ENCODE measurements at places on chromosomes 3 and 15. TPM values are rescaled to one million over a fixed set of nuclear protein-coding genes. Genes with fewer than 3 reads are reported as not detected.

The LRRC2 gene
- total RNA-seq: 0.08 TPM

DNA sequence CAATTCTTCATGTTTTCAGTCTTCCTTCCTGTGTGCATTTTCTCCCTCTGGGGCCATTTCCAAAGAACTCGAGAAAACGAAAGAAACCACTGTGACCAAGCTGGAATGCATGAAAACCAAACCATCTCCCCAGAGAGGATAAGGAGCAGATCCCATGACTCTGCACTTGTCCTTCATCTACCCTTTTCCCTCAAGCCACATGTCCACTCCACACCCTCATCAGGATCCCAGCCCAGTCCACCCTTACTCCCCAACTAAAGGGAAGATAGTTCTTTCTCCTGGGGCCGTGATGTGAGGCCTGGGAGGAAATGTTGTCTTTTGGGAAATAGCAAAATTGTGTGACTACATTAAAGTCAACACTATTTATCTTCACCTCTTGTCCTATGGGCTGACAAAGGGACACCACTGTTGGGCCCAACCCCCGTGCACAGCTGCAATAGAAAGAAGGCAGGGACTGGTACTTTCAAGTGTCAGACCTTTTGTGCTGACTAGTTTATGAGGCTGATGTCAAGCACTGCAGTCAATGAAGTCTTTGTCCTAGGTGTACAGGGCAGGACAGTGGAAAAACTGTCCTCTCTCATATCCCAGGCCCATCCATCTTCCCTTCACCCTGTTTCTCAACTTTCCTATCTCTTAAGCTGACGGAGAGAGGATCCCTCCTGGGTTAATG, 487.1 kb upstream of the NR2F2 start:
- DNase-seq: no peak

The ZNF35 gene
- 5.4 TPM for total RNA-seq

- DNase-seq: peak; percentile 73
Observed at GRCh38 chr15:59699810-59700431, 10.8 kb upstream of the BNIP2 start.

- peak; percentile 51 for DNase-seq
Observed at GRCh38 chr3:134197681-134198261, 52.9 kb downstream of the RYK start.

The APBA2 gene
- total RNA-seq: not detected

- DNase-seq: peak; percentile 53
Observed at GRCh38 chr15:51227940-51228732, 110.3 kb downstream of the CYP19A1 start.

The AGTR1 gene
- not detected for total RNA-seq

The UTS2B gene
- total RNA-seq: 1.1 TPM

DNA sequence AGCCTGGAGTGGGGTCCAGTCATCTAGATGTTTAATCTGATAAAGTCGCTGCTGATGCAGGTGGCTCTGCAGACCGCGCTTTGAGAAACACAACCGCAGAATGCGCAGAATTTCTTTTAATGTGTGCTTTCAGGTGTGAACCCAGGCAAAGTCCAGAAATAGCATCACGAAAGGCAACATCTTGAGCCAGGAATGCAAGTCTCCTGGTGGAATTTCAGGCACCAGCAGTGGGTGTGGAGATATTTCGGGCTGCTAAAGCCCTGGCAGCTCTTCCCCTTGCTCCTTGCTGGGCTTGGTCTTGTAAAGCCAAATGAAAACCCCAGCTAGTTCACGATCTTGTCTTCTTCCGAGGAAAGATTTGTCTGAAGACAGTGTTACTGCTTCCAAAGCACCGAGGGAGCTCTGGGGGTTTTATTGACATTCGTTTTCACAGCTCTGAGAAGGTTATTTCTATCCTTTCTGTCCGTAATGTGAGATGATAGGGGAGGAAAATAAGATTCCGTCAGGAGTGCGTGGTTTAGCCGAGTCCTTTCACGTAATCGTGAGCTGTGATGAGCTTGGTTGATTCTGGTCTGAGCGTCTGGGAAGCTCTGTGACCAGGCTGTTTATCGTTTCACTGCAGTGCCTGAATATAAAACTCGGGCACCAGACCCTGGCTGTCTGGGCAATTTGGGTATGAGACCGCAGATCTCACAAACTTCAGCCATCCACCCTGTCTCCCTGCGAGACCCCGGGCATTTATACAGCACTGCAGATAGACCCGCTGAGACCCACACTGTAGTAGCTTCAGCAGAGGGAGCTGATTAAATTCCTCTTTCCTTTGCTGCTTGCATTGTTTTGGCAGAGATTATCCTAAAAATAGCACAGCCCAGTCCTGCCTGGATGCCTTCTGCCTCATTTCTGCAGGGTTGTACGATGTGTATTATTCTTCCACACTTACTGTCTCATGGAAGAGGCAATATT, 67.0 kb upstream of the SLC25A26 start:
- DNase-seq: peak; percentile 27

GRCh38 chr3:69324362-69325025, 61.4 kb downstream of the FRMD4B start:
- DNase-seq: no peak

GRCh38 chr3:107612664-107613084, 89.9 kb downstream of the BBX start:
- DNase-seq: no peak

GRCh38 chr3:105513886-105514285, 147.2 kb downstream of the ALCAM start:
- DNase-seq: no peak

The PLA2G4D gene
- total RNA-seq: 1.4 TPM

GRCh38 chr15:53434174-53434678, 325.2 kb downstream of the WDR72 start:
- DNase-seq: no peak

- no peak for DNase-seq
Observed at GRCh38 chr3:55823001-55823400, 335.9 kb upstream of the WNT5A start.

The SAMMSON gene
- total RNA-seq: not detected

DNA sequence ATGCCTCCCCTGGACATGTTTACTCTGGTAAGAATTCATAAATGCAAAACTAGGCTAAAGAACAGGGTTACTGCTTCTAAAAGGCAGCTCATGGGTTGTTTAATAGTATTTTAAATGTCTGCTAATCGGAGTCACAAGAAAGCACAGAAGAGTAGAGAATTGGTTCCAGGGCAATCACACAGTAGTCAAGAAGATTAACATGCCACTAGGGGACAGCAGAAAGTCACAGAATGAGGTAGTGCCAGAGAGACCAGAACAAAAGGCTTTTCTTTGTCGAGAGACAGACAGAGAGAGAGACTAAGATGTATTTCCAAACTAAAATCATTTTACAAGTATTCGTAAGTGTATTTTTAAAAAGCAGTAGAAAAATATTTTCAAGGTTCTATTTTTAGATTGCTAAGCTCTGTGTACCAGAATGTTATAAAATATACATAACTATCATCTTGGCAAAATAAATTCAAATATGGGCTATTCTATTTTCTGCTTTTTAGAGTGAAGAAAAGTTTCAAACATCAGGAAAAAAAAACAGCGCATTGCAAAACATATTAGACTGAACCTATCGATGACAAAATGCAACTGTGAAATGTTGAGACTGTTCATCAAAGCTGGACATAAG, 78.3 kb upstream of the CDIN1 start:
- DNase-seq: no peak

- DNase-seq: no peak
Observed at GRCh38 chr3:94305835-94306611, 243.2 kb downstream of the NSUN3 start.

GRCh38 chr3:185270956-185271332, 17.1 kb upstream of the EHHADH start:
- DNase-seq: no peak

- DNase-seq: no peak
Observed at GRCh38 chr3:25007974-25008658, 419.9 kb upstream of the RARB start.

DNA sequence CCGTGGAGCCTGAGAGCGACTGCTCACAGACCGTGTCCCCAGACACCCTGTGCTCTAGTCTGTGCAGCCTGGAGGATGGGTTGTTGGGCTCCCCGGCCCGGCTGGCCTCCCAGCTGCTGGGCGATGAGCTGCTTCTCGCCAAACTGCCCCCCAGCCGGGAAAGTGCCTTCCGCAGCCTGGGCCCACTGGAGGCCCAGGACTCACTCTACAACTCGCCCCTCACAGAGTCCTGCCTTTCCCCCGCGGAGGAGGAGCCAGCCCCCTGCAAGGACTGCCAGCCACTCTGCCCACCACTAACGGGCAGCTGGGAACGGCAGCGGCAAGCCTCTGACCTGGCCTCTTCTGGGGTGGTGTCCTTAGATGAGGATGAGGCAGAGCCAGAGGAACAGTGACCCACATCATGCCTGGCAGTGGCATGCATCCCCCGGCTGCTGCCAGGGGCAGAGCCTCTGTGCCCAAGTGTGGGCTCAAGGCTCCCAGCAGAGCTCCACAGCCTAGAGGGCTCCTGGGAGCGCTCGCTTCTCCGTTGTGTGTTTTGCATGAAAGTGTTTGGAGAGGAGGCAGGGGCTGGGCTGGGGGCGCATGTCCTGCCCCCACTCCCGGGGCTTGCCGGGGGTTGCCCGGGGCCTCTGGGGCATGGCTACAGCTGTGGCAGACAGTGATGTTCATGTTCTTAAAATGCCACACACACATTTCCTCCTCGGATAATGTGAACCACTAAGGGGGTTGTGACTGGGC, 7.3 kb downstream of the FAM131A start:
- DNase-seq: no peak

DNA sequence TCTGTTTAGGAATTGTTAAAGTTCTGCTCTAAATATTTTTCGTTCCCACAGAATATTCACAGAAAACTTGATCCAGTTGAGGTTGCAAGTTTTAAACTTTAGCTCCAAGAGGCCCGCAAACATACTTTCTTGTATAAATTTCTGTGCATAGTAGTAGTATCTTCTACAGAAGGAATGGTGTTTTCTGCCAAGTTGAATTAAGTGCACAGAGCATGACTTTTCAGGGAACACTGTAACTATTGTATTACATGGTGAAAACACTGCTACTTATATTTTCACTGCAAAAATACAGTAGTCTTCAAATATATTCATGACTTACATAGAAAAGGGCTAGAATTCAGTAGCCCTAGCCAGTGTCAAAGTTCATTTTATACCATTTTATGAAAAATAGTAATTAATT, 67.0 kb downstream of the SUCNR1 start:
- DNase-seq: no peak

The PRR23C gene
- not detected for total RNA-seq

DNA sequence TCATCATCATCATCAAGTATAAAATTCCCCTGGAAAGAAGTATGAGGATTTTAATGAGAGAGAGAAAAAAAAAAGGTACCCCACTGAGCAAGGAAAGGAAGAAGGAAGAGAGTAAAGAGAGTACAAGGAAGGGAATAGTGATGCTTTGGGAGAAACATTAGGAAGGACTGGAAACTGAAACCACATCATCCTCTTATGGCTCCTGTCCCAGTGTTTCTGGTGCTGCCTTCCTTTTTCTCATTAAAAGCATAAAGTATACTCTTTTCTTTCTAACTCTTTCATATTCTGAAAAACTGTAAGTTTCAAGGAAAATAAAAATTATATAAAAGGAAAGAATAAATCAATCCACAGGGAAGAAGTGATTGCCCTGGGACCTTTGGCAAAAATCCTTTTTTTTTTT, 616.4 kb upstream of the CBLB start:
- no peak for DNase-seq

- DNase-seq: no peak
Observed at GRCh38 chr15:101275018-101275417, 2.3 kb downstream of the SELENOS start.

DNA sequence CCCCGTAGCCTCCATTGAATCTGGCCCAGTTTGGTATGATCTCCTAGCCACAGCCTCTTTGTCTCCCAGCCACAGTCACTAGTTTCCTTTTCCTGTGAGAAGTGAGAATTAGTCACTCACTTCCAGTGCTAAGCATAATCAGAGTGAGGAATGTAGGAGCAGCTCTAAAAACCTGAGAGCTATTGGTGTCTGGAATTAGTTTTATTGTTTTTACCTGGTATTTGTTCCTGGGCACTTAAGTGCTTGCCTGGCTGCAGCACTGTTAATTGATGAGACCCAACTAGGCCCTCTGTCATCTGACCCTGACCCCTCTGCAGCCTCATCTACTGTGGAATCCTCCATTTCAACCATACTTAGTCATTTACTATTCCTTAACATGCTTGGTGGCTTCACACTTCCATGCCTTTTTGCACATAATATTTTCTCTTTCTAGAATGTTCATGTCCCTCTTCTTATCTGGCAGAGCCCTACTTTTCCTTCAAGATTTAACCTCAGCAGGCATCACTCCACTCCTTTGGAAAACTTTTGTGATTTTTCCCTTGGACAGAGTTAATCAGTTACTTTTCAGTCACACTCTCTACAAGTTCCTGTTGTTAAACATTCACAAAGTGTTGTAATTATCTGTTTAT, 48.8 kb downstream of the PDE8A start:
- DNase-seq: peak; percentile 17

GRCh38 chr3:16186086-16186485, 11.6 kb downstream of the GALNT15 start:
- no peak for DNase-seq

DNA sequence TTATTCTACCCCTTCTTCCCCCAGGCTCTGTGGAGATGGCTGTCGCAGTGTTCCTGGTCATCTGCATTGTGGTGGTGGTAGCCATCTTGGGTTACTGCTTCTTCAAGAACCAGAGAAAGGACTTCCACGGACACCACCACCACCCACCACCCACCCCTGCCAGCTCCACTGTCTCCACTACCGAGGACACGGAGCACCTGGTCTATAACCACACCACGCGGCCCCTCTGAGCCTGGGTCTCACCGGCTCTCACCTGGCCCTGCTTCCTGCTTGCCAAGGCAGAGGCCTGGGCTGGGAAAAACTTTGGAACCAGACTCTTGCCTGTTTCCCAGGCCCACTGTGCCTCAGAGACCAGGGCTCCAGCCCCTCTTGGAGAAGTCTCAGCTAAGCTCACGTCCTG, 12.9 kb downstream of the SPINT1 start:
- no peak for DNase-seq

DNA sequence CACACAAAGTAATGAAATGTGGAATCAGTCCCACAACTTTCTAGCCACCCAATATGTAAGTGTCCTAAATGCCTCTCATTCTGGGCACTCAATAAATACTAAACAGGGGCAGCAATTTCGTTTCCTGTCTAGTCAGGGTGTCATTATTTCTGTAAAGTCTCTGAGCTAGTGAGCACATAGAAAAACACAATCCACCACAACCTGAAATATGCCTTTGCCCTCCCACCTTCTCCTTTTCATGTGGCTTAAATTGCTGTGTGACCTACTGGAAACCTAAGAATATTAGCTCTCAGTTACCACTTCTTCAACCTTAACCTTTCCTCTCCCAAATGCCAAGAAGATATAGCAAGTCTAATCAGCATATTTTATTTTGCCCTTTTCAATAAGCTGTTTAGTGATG, 456.3 kb upstream of the KCNMB2 start:
- no peak for DNase-seq

The ACOX2 gene
- 2.8 TPM for total RNA-seq

The CYP1A2 gene
- not detected for total RNA-seq

- no peak for DNase-seq
Observed at GRCh38 chr3:196340466-196340865, 2.3 kb upstream of the TM4SF19 start.

GRCh38 chr3:148004331-148004730, 595.2 kb downstream of the ZIC1 start:
- no peak for DNase-seq

The GOLGA6A gene
- not detected for total RNA-seq

The ATP10A gene
- total RNA-seq: not detected

- DNase-seq: no peak
Observed at GRCh38 chr3:143182866-143183664, 63.5 kb downstream of the CHST2 start.

GRCh38 chr3:24929521-24929920, 434.9 kb upstream of the THRB start:
- no peak for DNase-seq

The SLC27A2 gene
- 7.5 TPM for total RNA-seq

Measured in PC-9 (cell line).